ENCODE measurements at places on chromosomes 13 and 19.

- no peak for DNase-seq
These were observed 178.2 kb upstream of the TSHZ3 start for GRCh38 chr19:31527443-31527842.

DNA sequence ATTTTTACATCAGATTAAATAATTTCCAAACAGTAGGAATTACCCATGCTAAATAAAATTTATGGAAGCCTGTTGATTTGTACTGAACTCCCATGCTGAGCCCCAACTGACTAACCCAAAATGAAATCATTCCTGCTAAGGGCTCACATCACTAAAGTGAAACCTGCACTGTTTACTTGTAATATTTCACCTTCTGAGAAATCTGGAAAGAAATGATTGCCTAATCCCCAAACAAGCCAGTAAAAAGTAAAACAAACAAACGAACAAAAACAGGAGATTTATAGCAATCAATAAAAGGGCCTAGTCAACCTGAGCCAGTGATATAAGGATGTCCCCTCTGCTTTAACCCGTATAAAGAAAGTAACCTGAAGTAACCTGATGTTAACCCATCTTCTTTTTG, 1599.8 kb downstream of the OLFM4 start:
- DNase-seq: no peak

- no peak for DNase-seq
These were observed 24.0 kb downstream of the GRIN2D start for GRCh38 chr19:48417421-48417820.

GRCh38 chr13:98721825-98722510, 30.5 kb downstream of the SLC15A1 start:
- DNase-seq: no peak
